OCI-LY7 (cell line): ENCODE measurements at places on chromosomes 12 and 14.

- DNase-seq: no peak
Measured at GRCh38 chr12:18479256-18479655, 217.9 kb downstream of the PIK3C2G start.

DNA sequence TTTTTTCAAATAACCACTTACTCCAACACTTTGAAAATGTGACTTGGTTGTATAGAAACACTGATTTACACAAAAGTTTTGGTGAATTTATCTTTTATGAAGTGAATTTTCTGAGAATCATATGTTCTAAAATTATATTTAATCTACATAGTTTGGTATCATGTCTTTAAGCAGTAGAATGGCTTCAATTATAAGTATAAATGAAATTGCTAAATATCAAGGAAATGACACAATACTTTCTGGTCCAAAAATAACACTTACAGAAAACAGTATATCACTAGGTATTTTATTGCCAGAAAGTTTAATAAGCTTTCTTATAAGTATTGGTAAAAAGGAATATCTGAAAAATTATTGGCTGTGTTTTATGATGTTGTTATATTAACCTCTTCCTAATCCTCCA is 90.9 kb downstream of the SRGAP1 start:
- no peak for DNase-seq

DNA sequence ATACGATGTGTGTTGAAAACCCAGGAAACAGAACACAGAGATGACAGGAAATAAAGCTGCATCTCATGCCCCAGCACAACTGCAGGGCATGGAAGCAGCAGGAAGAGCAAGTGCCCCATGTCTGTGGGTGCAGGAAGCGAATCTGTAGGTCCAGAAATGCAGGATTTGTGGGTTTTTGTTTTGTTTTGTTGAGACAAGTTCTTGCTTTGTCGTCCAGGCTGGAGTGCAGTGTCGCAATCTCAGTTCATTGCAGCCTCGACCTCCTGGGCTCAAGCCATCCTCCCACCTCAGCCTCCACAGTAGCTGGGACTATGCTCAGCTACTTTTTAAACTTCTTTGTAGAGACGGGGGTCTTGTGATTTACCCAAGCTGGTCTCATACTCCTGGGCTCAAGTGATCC is 6.2 kb upstream of the RPS6KL1 start:
- DNase-seq: no peak

GRCh38 chr12:131525795-131526508 is 184.9 kb upstream of the SFSWAP start:
- no peak for DNase-seq

DNA sequence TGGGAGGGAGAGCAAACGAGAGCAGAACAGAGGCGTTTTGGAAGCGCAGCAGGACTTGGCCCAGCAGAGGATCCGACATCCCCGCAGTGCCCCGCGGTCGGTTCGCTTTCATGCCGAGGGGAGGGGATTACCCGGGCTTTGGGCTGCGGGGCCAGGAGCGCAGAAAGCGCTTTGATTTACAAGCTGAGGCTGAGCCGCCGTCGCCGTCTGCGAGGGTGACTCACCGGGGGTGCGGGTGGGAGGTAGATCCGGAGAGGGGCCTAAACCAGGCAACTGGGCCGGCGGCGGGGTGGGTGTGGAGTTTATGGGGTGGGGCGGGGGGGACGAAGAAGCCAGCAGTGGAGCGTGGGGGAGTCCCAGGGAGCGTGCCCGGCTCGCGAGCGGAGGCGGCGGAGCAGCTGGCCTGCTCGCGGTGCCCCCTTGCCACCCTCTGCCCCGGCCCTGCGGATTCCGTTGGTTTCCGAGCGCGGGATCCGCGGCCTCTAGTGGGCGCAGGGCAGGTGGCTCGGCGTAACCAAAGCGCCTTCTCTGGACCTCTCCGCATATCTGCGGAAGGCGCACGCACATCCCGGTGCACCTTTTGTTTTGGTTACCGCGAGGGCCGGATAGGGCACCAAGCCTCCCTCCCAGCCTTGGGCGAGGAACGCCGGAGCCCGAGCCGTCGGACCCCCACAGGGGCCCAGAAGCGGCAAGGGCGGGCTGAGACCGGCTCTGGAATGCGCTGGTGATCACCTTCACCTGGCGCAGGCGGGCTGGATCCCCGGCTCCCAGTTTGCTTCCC is 2.6 kb downstream of the SIX4 start:
- DNase-seq: peak; percentile 11

GRCh38 chr12:29546000-29546399 is 48.5 kb upstream of the OVCH1 start:
- no peak for DNase-seq

GRCh38 chr12:92784797-92785562 is 82.2 kb downstream of the PLEKHG7 start:
- peak; percentile 79 for DNase-seq
